ENCODE measurements at places on chromosomes 6 and 20.

GRCh38 chr6:23200946-23201345 lies 631.6 kb downstream of the HDGFL1 start:
- DNase-seq: no peak

DNA sequence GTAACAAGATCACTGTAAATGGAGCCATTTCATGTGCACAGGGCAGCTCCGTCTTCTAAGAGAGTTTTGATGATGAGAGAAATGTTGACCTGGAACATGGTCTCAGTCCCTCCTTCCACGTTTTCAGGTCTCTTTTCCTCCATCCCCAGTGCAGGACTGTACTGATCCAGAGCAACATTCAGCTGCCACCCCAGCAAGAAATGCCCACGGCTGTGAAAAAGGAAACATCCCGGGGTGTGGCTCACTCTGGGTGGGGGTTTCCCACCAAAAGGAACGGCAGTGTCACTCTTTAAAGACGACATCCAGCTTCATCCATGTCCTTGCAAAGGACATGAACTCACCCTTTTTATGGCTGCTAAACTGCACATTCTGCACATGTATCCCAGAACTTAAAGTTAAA lies 92.6 kb downstream of the ERMARD start:
- DNase-seq: no peak

DNA sequence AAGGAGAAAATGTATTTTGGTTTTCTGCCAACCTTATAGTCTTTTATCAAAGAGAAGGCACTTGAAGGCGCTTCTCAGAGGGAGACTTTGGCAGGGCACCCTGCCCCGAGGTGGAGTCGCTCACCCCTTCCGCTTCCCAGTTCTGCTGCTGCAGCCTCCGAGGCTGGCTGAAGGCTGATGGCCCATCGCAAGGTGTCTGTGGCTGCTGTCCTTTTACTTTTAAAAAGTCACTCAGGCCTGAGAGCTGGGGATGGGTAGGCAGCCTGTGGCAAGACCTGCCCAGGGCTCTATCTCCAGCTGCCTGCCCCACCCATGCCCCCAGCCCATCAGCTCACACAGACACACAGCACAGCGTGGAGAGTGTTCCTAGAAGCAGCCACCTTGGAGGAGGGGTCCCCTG lies 206.6 kb upstream of the CST7 start:
- DNase-seq: no peak

DNA sequence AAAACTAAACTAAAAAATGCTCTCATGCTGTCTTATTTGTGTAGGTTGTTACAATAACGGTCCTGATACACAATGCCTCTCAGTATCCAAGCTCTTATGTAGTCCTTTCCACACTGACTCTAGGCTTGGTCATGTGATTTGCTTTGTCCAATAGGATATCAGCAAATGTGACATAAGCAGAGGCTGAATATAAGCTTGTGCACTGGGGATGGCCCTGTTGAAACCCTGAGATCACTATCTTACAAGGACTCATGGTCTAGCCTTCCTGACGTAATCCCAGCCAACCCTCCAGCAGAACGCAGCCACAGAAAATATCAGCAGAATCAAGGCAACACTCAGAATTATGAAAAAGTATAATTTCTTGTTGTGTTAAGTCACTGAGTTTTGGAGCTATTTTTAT lies 145.1 kb upstream of the CCN2 start:
- DNase-seq: no peak

DNA sequence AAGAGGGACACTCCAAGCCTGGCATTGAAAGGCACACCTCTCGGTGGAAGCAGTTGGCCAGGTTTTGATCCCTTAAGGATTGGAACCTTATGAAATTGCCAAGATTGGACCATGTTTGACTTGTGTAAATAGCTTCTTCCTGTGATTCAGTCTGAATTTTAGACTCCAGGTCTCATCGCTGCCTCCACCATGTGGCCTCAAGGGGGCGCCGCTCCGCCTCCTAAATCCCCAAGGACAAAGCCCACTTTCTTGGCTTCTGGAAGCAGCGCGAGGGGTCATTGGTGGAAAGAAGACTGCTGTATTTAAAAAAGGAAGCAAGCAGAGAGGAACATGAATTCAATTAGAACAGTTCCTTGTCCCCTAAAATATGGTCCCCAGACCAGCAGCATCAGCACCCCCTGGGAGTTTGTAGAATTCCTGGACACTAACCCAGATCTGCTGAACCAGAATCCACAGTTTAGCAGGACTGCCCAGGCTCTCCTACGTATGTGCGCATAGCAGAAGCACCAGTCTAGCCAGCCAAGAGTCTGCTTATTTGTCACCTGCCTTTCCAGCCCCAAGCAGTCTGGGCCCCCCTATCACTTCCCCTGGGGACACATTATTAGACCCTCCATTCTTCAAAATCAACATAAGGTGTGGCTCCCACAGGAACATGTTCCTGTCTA lies 108.5 kb downstream of the LY86 start:
- no peak for DNase-seq

DNA sequence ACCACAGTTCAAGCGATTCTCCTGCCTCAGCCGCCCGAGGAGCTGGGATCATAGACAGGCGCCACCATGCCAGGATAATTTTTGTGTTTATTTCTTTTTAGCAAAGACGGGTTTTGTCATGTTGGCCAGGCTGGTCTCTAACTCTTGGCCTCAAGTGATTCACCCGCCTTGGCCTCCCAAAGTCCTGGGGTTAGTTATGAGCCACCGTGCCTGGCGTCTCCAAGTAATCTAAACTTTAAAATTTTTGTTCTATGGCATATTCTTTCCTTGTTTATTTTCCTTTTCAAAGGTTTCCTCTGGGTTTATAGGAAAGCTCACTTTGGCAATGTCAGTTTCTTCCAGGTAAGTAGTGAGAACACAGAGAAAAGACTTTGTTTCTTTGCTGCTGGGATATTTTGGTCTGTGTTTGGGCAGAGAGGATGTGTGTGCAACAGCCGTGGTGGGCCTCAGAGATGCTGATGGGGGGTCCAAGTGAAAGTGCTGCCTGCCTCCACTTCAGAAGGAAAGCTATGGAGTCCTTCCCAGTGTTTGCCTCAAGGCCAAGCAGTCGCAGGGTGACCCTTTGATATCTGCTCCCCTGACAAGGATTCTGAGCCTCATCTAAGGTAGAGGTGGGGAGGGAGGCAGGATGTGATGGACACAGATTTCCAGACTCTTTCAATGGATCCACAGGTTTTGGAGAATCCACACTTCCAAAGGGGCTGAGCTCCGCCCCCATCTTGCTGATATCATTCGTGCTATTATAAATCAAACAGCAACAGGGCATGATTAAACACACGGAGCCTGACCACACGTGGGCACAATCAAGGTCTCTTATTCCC lies 2.3 kb downstream of the LRP11 start:
- DNase-seq: no peak

GRCh38 chr6:167576828-167577503 lies 249.7 kb upstream of the AFDN start:
- no peak for DNase-seq

GRCh38 chr6:106369739-106370138 lies 9.2 kb downstream of the CRYBG1 start:
- no peak for DNase-seq

GRCh38 chr6:40588480-40588879 lies 1.3 kb upstream of the LRFN2 start:
- no peak for DNase-seq

GRCh38 chr20:62823688-62824475 lies 7.0 kb downstream of the COL9A3 start:
- no peak for DNase-seq

- peak; percentile 11 for DNase-seq
Observed at GRCh38 chr6:110415086-110415916, at the start of gene DDO. Gene DDO, minus strand, starts transcription at chr6:110415575. Its CDS starts 2,113 bp downstream, at chr6:110413462.

DNA sequence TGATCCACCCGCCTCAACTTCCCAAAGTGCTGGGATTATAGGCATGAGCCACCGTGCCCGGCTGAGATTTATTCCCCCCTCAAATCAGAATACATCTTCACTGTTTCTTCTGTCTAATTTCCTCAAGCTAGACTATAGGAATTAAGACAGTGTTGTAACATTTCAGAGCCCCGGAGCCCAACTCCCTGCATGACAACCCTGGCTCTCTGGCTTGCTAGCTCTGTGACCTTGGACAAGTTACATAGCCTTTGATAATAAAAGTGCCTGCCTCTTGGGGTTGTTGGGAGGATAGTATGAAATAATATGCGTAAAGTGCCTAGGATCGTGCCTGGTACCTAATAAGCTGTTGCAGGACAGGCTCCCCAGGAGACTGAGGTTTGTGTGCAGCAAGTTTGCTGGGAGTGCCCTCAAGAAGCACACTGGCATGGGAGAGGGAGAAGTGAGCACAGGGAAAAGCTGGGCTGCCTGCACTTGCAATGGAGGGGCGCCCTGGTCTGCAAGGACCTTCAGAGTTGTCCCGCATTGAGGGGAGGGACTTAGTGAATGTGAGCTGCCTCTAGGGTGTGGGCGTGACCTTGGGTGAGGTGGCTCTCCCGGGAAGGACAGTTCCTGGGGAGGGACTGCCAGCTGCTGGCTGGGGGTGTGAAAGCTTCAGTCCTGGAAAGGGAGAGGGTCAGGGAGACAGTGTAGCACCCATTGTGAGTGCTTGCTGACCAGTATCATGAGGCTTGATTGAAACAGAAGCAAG lies 43.4 kb downstream of the TAF8 start:
- no peak for DNase-seq

- DNase-seq: no peak
Observed at GRCh38 chr6:40914005-40914404, 125.0 kb downstream of the UNC5CL start.

- no peak for DNase-seq
Observed at GRCh38 chr6:139335447-139336210, 38.8 kb downstream of the CITED2 start.

- no peak for DNase-seq
Observed at GRCh38 chr6:33845031-33845745, 41.4 kb upstream of the MLN start.

GRCh38 chr6:86848986-86849385 lies 88.3 kb upstream of the HTR1E start:
- DNase-seq: no peak

DNA sequence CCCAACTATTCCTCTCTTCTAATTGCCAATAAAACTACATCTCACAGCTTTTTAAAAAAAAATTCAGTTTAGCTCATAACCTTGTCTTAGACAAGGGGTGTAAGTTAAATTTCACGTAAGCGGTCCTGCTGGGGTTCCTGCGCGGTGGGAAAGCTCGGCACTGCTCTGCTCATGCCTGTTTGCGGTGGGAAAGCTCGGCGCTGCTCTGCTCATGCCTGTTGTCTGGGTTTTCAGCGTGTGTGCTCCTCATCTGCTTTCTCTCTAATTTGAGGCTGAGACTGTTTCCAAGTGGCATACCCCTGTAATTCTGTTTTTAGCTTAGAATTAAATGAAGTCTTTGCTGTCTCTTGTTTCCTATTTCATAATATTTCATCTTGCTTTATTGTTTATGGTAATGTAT lies 18.6 kb downstream of the ARID1B start:
- DNase-seq: no peak

DNA sequence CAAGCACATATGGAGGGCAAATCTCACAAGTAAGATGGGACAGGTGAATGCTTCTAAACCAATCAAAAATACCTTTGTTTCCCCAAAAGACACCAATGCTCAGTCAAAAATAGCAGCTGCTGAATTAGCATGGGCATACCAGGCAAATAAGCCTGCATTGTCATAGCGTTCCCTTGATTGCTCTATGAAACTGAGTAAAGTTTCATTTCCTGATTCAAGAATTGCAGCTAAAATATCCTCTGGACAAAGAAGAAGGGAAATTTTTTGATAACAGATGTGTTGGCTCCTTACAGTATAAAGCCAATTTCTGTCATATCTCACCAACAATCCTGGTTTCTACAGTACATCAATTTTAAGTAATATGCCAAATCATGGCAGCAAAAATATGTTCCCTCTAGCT lies 3.3 kb upstream of the TMEM14A start:
- DNase-seq: no peak

DNA sequence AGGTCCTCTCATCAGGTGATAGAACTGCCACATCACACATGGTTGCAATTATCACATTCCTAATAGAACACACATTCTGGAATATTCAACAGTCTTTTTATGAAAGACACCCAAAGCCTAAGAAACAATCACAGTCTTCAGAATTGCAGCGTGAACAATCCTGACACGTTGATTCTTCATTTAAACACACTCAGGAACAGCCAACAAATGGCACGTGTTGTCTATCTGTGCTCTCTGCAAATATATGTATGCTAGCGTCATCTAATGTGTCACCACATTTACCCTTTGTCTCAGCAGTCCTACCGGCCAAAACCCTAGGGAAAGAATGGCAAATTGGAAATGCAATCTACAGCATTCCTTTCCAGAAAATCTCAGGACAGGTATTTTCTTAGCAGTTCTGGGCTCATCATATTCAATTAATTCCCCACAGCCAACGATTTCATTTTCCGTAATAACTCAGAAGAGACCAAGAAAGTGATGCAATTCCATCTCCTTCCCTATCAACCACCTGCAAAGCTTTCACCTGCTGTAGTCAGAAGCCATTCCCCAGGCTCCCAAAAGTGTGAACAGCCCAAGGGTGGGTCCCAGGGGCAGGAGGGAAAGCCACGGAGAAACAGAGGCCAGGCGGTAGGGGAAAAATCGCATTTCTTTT lies 280.3 kb upstream of the JARID2 start:
- DNase-seq: no peak

- DNase-seq: no peak
Observed at GRCh38 chr20:48335308-48336050, 492.3 kb downstream of the PREX1 start.

DNA sequence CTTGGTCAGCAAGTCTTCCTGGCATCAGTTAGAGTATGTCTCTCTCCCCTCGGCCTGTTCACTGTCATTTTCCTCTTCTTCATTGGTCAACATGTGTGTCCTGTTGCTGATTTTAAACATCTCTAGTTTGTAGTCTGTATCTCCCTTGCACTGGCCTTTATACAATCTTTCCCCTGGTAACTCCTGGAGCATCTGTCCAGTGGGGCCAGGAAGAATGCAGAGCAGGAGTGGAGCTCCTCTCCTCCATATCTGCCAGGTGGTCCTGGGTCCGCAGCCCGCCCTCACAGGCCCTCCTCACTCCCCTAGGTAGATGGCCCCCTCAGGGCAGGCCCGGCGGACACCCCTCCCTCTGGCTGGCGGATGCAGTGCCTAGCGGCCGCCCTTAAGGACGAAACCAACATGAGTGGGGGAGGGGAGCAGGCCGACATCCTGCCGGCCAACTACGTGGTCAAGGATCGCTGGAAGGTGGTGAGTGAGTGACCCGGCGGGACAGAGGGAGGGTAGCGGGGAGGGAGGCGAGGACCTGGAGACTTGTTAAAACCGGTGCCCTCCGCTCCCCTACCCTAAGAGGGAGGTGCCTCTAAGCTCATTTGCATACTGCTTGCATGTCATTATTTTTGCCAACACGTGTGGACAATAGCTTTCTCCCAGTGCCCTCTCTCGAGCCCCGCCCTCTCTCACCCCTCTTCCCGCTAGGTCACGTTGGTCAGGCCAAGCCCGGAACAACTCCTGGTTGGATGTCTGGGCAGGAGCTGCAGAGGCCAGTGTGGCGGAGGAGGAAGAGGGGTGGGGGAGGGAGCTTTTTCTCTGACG lies 3.2 kb downstream of the TTBK1 start:
- peak; percentile 29 for DNase-seq

DNA sequence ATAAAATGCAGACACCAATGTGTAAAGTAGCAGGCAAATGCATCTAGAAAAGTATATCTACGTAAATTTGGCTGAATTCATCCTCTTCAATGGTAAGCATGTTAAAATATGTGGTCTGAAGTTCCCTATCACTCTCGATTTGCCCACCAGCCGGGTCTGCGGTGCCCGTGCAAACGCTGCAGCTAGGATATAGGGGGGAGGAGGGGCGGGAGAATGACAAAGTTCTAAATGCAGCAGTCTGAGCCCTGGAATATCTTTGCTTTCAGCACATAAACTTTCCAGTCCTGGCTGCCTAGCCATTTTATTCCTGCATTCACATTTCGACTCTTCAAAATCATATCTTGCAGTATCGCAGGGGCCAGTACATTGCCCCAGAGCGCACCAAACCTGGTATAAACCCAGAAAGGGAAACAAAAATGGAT lies 708 bp downstream of the NRN1 start:
- no peak for DNase-seq

Data from CD4-positive, alpha-beta T cell treated with Interleukin-10 for 1 hour (primary cell).